Substantia nigra (tissue), 51 donors: ENCODE measurements at places on chromosomes 3 and 15.

DNA sequence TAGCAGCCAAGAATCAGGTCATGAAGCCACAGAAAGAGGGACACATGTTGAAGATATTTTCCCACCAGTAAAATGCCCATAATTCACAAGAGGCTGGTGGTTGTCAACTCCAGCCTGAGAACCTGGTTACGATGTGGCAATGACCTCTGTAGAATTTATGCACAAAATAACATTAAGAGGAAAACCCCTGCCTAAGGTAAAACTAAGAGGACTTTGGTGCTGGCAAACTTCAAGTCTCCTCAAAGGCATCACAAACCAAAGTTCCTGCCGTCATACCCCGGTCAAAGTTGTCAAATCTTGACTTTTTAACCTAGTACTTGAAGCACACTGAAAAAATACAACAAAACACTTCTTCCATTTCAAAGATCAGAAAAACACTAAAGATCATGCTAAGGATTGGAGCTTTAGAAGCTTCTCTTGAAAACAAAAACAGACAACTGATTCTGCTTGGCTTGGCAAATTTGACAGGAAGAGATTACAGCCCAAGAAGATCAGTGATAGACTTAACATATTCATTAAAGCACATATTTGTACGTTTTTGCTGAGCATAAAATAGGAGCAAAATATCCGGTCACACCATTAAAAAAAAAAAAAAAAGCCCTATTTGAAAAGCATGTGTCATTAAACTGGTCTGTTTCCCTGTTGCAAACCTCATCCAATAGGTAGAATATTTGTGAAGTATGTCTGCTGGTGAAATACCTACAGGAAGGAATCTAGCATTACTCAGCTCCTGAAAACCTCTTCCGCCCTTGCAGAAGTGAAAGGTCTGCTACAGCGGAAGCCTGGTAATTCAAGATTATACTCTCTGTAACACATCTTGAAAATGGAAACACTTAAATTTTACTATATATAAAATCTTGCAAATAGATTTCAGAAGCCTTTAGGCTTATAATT, 22.8 kb downstream of the EIF4E3 start:
- no peak for DNase-seq

DNA sequence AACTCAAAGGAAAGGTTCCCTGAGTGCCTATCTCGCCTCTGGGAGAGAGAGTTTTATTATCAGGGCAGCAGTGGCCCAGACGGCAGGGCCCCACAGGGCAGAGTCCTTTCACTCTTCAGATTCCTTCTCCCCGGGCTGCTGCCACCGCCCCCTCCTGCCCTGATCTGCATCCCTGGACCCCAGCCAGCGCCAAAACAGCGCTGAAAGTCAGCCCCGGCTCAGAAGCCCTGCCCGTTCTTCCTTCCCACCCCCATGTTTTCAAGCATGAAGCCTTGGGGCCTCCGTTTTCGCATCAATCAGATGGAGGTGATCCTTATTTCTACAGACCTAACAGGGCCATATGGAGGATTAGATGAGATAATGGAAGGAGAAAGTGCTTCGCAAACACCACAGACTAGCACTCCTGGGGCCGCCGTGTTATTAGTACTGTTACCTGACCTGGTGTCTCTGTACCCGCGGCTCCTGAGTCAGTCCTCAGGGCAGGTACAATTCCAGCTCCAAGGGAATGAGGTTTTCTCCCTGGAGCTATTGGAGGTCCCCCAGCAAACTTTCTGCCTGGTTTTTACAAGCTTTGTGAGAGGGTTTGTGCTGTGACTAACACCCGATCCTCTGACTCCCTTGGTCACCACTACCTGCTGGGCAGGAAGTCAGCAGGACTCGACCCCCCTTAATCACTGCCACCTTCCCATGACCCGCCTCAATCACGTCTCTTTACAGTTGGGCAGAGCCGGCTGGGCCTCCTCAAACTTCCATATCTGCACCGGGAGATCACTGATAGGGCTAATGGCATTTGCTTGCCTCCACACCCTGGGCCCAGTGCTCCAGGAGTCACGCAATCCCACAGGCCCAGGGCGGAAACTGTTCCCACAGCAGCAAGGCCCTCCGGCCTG, 39.5 kb upstream of the TSEN2 start:
- no peak for DNase-seq

GRCh38 chr3:102529452-102529851, 94.6 kb downstream of the ZPLD1 start:
- DNase-seq, result no peak

DNA sequence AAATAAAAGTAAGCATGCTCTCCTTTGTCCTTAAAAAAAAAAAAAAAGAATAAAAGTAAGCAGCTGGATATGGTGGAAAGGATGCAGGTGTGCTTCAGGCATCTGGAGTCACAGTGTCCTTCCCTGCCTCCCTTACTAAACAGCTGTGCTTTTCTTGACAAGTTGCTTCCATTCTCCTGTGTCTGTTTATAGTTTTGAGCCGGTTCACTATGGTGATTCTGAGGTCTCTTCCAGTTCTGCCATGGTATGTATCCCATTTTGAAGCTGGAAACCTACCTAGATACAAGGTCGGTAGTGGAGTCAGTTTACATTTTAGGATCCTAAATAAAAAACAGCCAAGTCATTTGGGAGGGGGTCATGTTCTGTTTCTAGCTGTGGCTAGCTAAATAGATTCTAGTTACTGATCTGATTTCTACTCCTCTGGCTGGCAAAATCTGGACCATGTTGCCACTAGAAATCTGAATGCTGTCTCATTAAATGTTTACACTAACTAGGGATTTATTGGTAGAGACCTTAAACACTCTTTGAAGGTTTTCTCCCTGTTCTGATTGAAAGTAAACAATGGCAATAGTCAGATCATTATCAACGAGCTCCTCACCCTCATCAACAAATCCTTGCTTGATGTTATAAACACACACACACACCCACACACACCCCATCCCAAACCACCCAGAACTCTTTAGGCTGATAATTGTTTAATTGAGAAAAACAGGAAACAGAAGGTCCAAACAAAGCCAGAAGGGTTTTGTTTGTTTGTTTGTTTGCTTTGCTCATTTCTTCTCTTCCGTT, 7.9 kb downstream of the TNFSF10 start:
- DNase-seq, result no peak

- no peak for DNase-seq
These were observed 518.8 kb upstream of the ZNF385D start for GRCh38 chr3:22269831-22270230.

DNA sequence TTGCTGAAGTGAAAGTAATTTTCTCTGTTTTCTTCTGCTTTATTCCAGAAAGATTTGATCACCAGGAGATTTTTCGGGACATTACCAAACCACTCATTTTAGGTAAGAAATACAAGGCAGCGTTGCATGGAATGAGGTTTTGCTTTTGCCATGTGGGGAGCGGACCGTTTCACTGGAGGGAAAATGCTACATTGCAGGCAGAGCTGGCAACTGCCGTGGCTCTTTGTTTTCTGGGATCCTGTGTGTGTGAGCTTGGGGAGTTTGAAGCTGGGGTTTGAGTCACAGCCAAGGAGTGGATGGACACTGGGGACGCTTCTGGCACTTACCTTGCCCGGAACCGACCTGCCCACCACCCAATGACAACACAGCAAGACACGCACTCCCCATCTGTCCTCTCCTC, 109.9 kb downstream of the APBA2 start:
- no peak for DNase-seq

DNA sequence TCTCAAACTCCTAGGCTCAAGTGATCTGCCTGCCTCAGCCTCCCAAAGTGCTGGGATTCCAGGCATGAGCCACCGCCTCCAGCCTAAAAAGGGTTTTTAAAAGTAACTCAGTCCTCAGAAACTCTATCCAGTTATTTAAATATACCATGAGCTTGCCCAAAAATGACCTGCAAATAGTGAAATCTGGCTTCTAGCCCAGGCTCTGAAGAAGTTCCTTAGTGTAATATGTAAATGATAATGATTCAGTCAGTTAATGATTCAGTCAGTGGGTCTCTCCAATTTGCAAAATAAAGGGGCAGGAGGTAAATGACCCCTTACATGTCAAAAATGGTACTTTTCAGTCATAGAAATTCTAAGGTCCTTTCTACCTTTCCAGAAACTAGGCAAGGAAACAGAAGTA, 28.8 kb downstream of the LRRC2 start:
- no peak for DNase-seq

DNA sequence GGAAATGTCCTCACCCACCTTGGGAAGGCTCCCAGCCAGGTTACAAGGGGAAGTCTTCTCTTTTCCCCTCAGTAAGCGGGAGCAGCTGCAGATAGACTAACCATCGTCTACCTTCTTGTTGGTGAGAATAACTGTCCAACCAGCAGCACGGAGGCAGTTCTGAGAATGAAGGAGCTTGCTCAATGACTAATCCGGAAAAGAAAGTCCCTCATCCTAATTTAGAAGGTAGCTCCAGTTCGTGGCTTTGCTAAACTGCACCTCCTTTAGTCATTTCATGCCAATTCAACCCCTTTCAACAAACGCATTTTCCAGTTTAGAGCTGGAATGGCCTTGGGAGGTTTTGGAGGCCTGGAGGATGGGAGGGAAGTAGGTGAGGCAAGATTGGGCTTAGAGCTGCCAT, 527.4 kb upstream of the PROK2 start:
- no peak for DNase-seq

DNA sequence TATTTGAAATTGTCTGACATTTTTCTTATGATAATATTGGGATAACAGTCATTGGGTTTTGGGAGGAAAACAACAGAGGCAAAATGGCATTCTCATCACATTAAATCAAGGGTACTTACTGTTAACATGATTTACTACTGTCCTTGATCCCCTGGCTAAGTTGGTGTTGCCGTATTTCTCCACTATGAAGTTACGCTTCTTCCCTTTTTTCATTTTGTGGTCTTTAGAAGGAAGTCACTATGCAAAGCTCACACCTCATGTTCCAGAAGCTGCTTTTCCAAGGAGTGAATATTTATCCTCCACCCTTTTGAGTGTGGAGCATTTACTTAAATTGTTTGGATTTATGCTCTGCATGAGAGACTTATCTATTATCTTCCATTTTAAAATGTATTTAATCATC, 63.7 kb downstream of the ALCAM start:
- DNase-seq, result no peak
